NCI-H2081 treated with DMSO at 0.1 percent for 48 hours (cell line): ENCODE measurements at places on chromosomes 1 and 21.

- DNase-seq = no peak
These were observed 3.2 kb downstream of the IFT25 start for GRCh38 chr1:53942127-53942957.

- DNase-seq = no peak
These were observed 40.5 kb upstream of the GALNT2 start for GRCh38 chr1:230026572-230026971.

DNA sequence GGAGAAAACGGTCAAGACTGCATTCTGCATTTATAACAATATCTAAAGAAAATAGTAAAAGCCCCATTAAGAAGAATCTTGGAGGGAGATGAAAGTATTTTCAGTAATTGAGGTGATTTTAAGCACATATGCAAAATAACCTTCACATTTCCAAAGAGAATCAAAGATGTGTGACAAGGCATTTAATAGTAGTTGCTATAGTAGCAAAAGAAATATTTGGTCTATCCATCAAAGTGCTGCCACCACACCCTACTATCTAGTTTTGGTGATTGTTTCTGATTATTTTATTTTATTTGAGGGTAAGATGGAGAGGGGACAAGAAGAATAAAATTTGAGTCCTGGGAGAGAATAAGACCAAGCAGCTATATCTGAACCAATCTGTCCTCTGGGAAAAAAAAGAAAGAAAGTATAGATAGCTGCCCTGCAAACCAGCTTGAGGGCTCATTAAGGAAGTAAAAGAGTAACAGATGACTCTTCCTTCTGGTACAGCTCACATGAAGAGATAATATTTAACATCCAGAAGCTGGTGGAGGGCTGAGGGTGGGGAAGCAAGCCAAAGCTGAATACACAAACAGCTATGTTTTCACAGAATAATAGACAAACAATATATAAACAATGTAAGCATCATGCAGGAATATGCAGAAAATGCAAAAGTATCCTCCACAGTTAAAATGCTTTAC lies 47.2 kb upstream of the RASAL2 start:
- DNase-seq = no peak

DNA sequence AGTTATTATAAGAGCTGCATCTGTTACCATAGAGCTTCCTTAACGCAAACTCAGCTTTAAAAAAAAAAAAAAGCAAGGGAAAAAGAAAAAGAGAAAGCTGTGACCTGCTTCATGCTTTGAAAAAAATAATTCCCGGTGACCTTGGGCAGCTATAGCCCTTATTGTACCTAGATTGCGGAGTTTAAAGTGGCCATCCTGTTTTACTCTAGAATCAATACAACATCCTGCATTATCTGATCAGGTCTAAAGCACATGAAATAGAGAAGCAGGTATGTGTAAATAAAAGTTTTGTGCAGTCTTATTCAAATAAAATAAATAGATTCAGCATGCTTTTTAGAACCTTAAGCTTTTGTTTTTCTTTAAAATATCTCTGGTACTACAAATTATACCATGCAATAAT lies 126.8 kb upstream of the KIAA1614 start:
- DNase-seq = no peak

GRCh38 chr1:231808116-231808515 lies 181.5 kb downstream of the DISC1 start:
- DNase-seq = no peak

- no peak for DNase-seq
These were observed 24.5 kb upstream of the GNPAT start for GRCh38 chr1:231216498-231216897.

GRCh38 chr1:245588116-245588639 lies 433.4 kb downstream of the KIF26B start:
- DNase-seq = no peak

DNA sequence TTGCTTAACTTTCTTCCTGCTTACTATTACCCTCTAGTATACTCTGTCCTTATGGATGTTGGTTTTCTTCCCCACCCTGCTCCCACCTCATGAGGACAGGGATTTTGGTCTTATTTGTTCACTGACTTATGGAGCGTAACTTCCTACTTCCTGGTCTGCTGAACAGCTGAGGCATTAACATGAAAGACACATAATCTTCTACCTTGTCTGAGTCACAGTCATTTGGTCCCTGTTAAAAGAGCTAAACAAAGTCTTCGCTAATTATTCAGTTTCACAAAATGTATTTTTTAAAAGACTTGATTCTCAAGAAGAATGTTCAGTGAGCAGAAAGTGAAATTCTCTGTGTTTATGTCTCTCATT lies 18.5 kb downstream of the RNASEL start:
- DNase-seq = no peak

GRCh38 chr1:18473195-18473815 lies 7.4 kb upstream of the KLHDC7A start:
- no peak for DNase-seq

- no peak for DNase-seq
These were observed 12.1 kb downstream of the AZIN2 start for GRCh38 chr1:33093004-33093403.

GRCh38 chr1:7630378-7630777 lies 140.7 kb upstream of the VAMP3 start:
- no peak for DNase-seq
